ENCODE measurements at places on chromosomes 7 and 10. TPM values are rescaled to one million over a fixed set of nuclear protein-coding genes. Genes with fewer than 3 reads are reported as not detected.

HTR5A gene
- total RNA-seq, result not detected

SPDYE5 gene
- not detected for total RNA-seq

HMX2 gene
- total RNA-seq, result not detected

GALNT17 gene
- total RNA-seq, result not detected

ERVW-1 gene
- not detected for total RNA-seq
